8988T (cell line): ENCODE measurements at places on chromosomes 2 and 18.

GRCh38 chr2:175057078-175057685, 52.0 kb upstream of the CHN1 start:
- no peak for DNase-seq

- no peak for DNase-seq
Measured at GRCh38 chr2:183505911-183506310, 381.7 kb downstream of the NUP35 start.

DNA sequence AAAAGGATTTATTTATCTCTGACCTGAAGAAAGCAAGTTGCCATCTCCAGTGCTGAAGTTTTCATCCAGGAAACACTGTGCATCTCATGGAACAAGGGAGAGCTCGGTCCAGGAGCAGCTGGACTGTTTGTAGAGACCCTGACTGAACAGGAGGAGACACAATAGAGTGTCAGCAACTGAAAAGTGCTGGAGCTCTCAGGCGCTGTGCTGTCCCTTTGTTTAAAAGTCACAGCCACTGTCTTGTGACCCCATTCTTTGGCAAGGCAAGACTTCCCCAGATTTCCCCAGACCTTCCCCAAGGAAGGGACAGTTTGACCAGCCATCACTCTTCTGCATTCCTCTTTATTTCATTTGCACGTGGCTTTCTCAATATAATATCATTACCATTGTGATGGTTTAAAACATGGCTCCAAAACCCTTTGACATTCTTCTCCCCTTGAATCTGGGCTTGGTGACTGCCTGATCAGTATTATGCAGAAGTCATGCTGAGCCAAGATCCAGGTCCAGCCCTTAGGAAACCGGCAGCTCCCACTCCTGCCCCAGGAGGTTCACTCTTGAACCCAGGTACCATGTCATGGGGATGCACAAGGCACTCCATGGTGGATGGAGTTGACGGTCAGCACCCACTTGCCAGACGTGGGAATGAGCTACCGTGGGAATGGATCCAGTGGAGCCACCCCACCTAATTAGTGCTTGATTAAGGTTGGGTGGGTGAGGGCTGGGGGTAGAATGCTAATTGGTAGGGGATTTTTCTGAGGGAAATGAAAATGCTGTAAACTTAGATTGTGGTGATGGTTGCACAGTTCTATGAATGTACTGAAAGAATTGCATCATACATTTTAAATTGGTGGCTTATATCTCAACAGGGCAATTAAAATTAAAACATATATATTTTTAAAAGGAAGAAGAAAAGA, 497.9 kb upstream of the RAB6C start:
- DNase-seq: no peak

- no peak for DNase-seq
Measured at GRCh38 chr2:106869512-106870275, 16.3 kb downstream of the ST6GAL2 start.

DNA sequence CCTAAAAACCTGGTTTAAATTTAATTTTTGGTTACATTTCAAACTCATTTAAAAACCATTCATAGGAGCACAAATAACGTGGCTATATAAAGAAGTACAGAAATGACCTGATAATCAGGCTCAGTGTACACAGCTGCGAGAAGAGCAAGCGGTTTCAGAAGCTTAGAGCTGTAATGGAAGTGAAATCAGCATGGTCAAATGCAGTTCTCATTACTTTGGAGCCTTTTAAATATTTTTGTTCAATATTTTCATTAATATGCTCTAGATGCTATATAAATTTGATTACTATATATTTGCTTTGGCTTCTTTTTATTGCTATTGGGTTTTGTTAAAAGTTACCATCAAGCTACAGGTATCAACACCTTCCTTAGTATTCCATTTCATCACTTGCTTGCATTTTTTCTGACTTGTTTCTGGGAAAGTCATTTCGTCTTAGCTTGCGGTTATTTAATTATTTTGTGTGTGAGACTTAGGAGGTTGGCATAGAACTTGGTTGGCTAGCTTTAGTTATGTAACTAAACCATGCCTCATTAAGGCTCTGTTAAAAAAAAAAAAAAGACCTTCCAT, 58.7 kb downstream of the AFTPH start:
- DNase-seq: no peak

DNA sequence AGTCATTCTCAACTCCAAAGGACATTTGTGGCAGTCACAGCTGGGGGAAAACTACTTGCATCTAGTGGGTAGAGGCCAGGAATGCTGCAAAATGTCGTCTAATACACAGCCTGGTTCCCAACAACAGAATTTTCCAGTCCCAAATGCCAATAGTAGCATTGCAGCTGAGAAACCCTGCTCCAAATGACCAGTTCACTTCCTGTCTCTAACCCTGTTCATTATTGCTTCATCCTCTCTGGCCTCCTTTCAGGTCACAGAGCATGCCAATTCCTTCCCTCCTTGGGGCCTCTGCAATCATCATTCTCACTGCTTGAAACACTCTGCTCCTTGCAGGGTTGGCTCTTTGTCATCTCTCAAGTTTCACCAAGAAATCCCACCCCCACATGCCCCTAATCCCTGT, 139.1 kb downstream of the IRS1 start:
- DNase-seq: no peak

DNA sequence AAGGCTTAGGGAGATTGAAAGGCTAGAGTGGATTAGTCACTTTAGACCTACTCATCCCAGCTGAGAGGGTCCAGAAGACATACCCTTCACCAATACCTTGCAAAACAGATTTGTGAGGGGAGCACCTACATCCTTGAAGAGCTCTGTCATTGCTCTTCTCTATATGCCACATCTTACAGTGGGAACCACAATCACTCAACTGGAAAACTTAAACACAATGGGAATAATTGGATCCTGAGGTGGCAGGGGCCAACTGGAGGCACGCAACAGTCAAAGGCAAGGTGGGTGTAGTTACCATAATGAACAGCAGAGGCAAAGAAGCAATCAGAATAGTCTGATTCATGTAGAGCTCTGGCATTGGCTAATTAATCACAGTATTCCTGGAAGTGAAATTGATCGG, 35.4 kb downstream of the PDE1A start:
- no peak for DNase-seq

GRCh38 chr2:3631851-3632659, 25.9 kb upstream of the ALLC start:
- no peak for DNase-seq

GRCh38 chr2:88036606-88037005, 19.0 kb downstream of the KRCC1 start:
- DNase-seq: no peak

GRCh38 chr2:138948070-138948539, 167.9 kb upstream of the NXPH2 start:
- DNase-seq: no peak

GRCh38 chr18:35334821-35335220, 9.4 kb downstream of the ZNF24 start:
- no peak for DNase-seq

DNA sequence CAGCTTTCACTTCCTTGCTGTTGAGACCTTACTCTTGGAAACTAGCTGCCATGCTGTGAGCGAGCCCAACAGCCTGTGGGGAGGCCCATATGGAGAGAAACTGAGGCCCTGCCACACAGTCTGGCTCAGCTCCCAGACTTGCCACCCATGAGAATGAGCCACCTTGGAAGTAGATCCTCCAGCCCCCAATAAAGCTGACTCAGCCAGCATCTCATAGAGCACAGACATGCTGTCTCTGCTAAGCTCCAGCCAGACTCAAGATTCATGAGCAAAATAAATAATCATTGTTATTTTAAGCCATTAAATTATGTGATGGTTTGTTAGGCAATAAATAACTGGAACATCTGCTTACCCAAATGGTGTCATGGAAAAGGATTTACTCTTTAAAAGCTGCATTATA, 53.6 kb upstream of the DDX18 start:
- no peak for DNase-seq

- DNase-seq: no peak
Measured at GRCh38 chr2:19327496-19327895, 30.9 kb downstream of the OSR1 start.

DNA sequence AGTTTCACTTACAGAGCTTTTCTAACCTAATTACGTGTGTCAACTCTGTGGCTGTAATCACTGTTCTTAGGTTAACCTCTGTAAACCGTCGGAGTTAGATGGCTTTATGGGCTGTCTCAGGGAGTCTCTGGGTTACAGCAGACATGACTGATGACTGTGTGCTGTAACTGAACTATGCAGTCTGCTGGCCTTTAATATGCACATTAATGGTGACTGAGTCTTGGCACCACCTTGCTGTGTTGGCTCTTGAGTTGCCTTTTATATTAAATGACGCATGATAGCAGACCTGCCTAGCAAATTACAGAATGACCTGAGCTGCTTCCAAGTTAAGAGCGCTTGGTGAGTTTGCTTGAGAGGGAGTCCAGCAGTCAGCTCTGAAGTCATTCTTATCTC, 90.1 kb downstream of the ACKR3 start:
- DNase-seq: no peak
